ENCODE measurements at places on chromosomes 7 and 10. TPM values are rescaled to one million over a fixed set of nuclear protein-coding genes. Genes with fewer than 3 reads are reported as not detected.

RAB18 gene
- 41.1 TPM for total RNA-seq

PRTFDC1 gene
- 2.8 TPM for total RNA-seq

HABP2 gene
- 0.48 TPM for total RNA-seq

SYT15 gene
- not detected for total RNA-seq

AUTS2 gene
- total RNA-seq, result 12.8 TPM

FKBP6 gene
- total RNA-seq, result not detected

CCDC146 gene
- 1.2 TPM for total RNA-seq

ACBD5 gene
- 12.1 TPM for total RNA-seq

Data from glomerular endothelial cell (primary cell).